ENCODE measurements at places on chromosomes 3 and 15.

GRCh38 chr3:197029511-197030167 is at the start of gene MELTF:
Gene MELTF (minus strand): TSS chr3:197029817. CDS start chr3:197029702, 115 bp downstream.
- DNase-seq: peak; percentile 72

GRCh38 chr3:15291589-15292541 is 40.5 kb downstream of the SH3BP5 start:
- no peak for DNase-seq

- no peak for DNase-seq
These were observed 39.5 kb downstream of the EIF4E3 start for GRCh38 chr3:71685686-71686085.

DNA sequence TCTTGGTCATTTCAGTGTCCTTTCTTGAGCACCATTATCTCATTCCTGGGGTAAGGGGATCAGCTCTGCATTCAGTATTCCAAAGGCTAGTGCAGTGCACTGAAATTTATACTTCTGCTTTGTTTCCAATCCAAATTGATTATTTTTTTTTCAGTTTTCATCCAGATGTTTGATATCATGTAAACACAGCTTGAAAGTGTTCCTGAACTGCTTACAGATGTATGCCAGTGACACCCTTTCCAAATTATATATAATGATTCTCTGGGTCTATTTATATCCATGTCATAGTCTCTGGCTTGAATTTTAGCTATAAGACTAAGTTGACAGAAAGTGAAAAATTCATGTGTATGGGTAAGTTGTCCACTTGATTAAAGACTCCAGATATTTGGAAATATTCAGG is 11.8 kb upstream of the TNFAIP8L3 start:
- no peak for DNase-seq

DNA sequence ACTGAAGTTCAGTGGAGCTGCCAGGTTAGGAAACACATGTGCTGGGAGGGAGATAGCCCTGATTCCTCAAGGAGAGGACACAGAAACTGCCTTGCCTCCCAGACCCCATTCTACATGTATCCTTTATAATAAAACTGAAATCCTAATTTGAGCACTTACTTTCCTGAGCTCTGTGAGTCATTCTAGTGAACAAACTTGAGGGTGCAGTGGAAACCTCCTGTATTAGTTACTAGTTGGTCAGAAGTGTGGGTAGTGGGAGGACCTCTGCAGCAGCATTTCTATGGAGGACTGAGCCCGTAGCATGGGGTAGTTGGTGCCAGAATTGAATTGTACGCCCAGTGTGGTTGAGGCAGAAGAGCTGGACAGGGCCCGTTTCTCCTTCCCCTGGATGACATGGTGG is 23.9 kb downstream of the ATP1B3 start:
- no peak for DNase-seq

DNA sequence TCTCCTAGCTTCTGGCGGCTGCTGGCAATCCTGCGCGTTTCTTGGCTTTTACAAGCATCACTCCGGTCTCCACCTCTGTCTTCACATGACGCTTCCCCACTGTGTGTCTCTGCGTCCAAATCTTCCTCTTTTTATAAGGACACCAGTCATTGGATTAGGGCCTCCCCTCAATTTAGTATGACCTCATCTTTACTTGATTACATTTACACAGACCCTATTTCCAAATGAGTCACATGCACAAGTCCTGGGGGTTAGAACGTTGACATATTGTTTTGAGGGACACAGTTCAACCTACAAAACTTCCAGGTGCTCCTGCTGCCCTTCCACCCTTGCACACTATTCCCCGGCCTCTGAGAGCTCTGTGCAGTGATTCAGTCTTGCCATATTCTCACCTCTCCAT is 215.3 kb downstream of the OPA1 start:
- no peak for DNase-seq

- DNase-seq: no peak
These were observed 112.0 kb upstream of the MCTP2 start for GRCh38 chr15:94119298-94119811.

DNA sequence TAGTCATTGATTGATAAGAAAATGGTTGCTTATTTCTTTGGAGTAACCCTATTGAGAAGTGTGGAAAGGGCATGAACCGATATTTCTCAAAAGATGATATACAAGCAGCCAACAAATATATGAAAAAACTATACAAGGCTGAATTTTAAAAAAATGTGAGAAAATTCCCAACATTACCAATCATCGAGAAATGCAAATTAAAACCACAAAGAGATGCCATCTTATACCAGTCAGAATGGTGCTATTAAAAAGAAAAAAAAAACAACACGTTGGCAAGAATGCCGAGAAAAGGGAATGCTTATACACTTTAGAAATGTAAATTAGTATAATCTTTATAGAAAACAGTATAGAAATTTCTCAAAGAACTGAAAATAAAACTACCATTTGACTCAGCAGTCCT is 77.7 kb upstream of the ROBO1 start:
- no peak for DNase-seq

DNA sequence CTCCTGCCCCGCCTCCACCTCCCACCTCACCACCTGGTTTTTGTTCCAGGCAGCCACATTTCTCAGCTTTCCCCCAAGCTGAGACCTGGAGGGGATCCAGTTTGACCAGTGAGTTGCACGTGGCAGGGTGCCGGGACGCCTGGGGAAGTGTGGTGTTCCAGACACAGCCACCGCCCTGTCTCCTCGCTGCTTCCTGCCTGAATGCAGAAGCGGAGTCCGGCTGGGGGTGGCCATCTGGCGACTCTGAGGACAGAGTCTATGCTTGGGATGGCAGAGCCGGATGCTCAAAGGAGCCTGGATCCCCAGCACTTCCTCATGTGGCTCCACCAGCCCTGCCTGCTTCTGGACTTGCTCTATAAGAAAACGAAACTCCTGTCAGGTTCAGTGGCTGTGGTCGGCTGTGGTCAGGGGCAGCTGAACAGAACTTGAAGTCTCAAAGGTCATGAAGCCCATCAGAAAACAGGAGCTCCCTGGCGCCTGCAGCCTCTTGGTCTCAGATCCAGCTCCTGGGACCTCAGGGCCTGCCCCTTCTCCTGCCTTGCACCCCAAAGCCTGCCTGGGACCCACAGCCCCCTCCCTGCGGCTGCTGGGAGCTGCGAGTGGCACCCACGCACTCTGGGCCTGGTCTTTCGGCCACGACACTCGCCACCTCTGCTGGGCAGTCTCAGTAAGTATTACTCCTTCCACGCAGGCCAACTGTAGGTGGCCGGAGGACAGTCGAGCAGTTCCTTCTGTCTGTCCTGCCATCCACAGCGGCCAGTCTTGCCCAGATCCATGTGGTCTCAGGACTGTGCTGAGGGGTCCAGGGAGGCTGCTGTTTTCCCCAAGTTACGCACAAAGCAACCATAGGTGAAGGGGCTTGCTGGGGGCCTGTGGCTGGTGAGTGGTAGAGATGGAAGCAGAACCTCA is 112.8 kb upstream of the MEF2A start:
- no peak for DNase-seq

DNA sequence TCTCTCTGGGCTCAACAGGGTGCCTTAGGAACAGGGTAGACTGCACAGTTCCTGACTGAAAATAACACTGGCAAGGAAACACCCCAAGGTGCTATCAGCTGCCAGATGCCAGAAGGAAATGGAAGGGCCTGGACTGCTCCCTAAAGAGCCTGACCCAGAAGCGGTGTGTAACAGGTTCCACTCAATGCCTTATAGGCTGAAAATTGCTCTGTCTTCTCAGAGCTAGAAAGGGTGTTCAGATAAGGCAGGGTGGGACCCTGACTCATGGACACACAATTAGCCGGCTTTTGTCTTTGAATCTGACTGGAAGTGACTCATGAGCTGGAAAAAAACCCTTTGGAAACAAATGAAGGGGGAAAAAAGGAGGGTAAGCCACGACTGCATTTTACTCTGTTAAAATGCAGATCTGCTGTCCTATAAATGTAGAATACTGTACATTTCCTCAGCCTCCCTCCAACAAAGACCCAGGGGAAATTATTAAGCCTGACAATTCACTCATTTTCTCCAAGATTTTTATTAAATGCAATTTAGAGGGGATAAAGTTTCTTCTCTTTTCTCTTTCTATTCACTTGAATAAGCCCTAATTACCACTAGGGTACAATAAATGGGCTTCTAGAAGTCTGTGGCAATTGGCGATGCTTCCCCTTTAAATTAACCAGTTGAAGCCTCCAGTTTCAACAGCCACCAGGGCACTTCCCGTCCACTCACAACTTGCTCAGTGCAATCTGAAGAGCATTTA is 160.2 kb upstream of the TBL1XR1 start:
- DNase-seq: no peak
